ENCODE measurements at places on chromosomes 1 and 21.

- no peak overlapping the region for H3K4me3 ChIP-seq
- DNase-seq = peak; percentile 35
- peaks cover 13% of the 10 kb centered on the region for H3K36me3 ChIP-seq
- H3K27ac ChIP-seq = peak overlapping the region; percentile 36
- H3K27me3 ChIP-seq = no peaks in the 10 kb centered on the region
- peaks cover 36% of the 10 kb centered on the region for H3K4me1 ChIP-seq
Observed at GRCh38 chr1:53588053-53588779, 129.0 kb downstream of the DMRTB1 start.

DNA sequence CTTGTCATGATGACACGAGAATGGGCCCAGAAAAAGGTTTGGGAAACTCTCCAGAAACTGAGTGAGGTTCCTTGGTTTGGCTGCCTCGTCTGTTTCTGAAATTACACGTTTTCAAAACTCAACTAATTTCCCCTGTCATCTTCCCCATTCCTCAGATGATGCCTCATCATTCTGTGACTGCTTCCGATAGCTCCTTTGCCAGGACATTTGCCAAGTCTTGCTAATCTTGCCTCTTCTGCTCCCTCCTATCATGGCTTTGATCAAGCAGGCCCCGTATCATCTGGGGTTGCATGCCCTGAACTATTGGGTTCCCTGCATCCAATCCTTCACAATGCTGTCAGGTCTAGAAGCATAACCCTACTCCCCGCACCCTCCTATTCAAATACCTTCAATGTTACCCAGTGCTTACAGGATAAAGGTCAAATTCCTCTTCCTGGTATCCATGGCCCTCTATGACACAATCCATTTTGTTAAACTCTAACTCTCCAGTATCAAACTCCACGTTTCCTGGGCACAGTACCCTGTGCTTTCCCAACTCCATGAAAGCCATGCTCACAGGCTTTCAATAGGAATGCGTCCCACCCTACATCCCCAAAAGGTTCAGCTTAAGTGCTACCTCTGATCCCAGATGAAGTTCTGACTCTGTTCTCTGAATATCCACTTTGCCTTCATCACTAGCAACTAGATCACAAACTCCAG, 22.2 kb upstream of the TMEM200B start:
- no peak overlapping the region for H3K4me3 ChIP-seq
- no peaks in the 10 kb centered on the region for H3K27me3 ChIP-seq
- DNase-seq = no peak
- peaks cover 8% of the 10 kb centered on the region for H3K4me1 ChIP-seq

GRCh38 chr1:172373864-172374263, 46.6 kb upstream of the C1orf105 start:
- peaks cover 41% of the 10 kb centered on the region for H3K4me1 ChIP-seq
- no peak overlapping the region for H3K4me3 ChIP-seq
- DNase-seq = no peak
- H3K27me3 ChIP-seq = no peaks in the 10 kb centered on the region
- H3K36me3 ChIP-seq = peaks cover 2% of the 10 kb centered on the region
- peak overlapping the region; percentile 61 for H3K27ac ChIP-seq

DNA sequence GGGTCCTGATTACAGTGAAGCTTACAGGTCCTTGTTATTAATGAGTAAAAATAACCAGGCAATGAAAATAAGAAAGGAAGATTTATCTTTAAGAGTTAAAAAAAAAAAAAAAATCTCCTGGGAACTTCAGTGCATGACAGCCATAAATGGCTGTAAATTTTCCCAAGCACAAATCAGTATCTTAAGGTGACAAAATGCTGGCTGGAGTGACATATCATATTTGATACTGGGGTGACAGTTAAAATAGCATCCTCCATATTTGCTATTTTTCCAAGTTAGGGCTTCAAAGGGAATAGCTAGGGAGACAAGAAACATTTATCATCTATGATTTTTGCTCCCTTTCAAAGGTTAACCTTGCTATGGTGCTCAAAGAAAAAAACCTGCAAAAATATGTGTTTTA, 226.6 kb downstream of the PRDM2 start:
- H3K36me3 ChIP-seq = no peaks in the 10 kb centered on the region
- DNase-seq = no peak
- peaks cover 5% of the 10 kb centered on the region for H3K27me3 ChIP-seq
- H3K27ac ChIP-seq = no peak overlapping the region
- H3K4me1 ChIP-seq = no peaks in the 10 kb centered on the region
- H3K4me3 ChIP-seq = no peak overlapping the region

GRCh38 chr1:63758791-63759190, 15.0 kb upstream of the ROR1 start:
- no peak for DNase-seq
- peaks cover 9% of the 10 kb centered on the region for H3K4me1 ChIP-seq
- H3K27me3 ChIP-seq = no peaks in the 10 kb centered on the region
- no peak overlapping the region for H3K4me3 ChIP-seq
- H3K36me3 ChIP-seq = no peaks in the 10 kb centered on the region

DNA sequence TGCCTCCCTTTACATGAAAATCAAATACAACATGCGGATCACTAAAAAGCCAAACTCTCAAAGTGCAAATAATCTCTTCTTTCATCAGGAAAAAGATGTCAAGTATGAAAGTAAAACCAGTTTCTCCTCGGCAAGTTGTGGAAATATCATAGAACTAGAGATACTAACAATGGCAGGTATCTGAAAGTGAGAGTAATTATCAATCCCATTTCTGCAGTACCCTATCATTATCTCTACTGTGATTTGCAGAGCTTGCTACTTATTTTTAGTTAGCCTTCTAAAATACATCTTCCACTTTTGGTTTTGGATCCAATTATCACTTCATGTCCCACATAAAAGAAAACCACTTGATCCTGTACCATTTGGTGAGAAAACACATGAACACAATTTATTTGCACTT, 3.0 kb downstream of the TP53BP2 start:
- H3K27me3 ChIP-seq = no peaks in the 10 kb centered on the region
- no peak overlapping the region for H3K4me3 ChIP-seq
- no peak overlapping the region for H3K27ac ChIP-seq
- DNase-seq = no peak
- H3K4me1 ChIP-seq = peaks cover 60% of the 10 kb centered on the region

All from chondrocyte (in vitro differentiated cells).